Fibroblast of the conjunctiva (primary cell): ENCODE measurements at places on chromosomes 7 and 10.

DNA sequence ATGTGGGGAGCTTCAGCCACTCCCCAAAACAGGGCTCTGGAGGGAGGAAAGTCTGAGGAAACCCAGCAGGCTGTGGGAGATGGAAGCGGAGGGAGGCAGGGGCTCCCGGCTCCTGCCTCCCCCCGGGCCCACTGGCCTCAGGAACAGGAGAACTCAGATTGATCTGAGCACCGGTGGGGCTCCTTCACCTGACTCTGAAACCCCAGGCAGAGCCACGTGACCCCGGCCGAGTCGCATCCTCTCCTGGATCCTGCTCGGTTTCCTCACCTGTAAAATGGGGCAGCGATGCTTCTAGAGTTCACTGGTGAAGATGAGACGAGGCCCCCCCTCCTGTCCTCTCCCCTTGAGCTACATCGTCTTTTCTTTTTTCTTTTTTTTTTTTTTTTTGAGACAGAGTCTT, 33.6 kb downstream of the TCERG1L start:
- DNase-seq: no peak

- no peak for DNase-seq
Observed at GRCh38 chr7:121505021-121505420, 108.9 kb upstream of the FAM3C start.

- DNase-seq: no peak
Observed at GRCh38 chr7:17849504-17849903, 90.8 kb downstream of the SNX13 start.

GRCh38 chr10:73060738-73061635, 35.7 kb downstream of the P4HA1 start:
- DNase-seq: no peak

DNA sequence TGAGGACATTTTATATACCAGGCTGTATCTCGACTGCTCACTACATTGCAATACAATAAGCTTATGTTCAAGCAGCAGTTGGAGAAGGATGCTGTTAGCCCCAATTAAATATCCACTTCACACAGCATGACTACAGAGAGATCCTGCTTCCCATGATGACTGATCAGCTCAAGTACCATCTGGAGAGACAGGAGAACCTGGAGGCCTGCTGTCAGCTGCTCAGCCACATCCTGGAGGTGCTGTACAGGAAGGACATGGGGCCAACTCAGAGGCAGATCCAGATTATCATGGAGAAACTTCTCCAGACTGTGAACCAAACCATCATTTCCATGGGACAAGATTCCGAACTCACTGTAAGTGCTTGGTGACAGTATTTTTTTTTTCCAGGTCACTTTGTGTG, 22.5 kb downstream of the RNF133 start:
- DNase-seq: no peak

GRCh38 chr10:99529591-99530107, 3.1 kb upstream of the NKX2-3 start:
- DNase-seq: no peak

DNA sequence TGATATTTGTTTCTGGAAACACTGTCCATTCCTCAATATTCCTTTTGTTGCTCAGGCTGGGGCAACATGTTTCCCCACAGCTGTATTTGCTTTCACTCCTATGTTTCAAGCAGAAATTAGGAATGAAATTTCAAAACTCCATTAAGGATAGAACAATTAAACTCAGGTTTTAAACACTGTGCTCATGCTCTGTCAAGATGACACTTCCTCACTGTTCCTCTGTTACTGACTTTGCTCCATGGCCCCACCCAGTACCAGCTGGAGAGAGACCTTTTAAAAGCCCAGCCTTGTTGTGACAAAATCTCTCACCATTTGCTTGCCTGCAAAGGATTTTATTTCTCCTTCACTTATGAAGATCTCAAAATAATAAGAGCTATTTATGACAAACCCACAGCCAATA, 197.4 kb downstream of the ELMO1 start:
- no peak for DNase-seq
